ENCODE measurements at places on chromosomes 1 and 21.
A peak's percentile ranks its signal among the peaks of the same experiment; 100 is the strongest.

- peak; percentile 48 for DNase-seq
Observed at GRCh38 chr1:206663832-206664652, 20.7 kb upstream of the MAPKAPK2 start.

DNA sequence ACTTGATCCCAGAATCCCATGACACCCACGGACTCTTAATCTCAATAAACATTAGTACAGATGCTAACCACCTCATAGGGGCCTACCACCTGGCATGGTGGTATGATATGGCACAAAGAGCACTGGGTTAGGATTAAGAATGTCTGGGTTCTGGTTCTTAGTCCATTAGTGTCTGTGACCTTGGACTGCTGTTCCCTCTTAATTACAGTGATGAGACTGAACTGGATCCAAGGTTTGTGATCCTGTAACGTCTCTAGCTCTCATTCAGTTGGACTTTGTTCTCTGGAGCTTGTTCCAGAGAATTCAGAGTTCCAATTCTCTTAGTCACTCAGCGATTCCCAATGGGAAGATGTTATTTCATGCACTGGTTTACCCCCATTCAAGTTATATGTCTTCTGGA lies 23.6 kb upstream of the PIGC start:
- DNase-seq, result no peak

DNA sequence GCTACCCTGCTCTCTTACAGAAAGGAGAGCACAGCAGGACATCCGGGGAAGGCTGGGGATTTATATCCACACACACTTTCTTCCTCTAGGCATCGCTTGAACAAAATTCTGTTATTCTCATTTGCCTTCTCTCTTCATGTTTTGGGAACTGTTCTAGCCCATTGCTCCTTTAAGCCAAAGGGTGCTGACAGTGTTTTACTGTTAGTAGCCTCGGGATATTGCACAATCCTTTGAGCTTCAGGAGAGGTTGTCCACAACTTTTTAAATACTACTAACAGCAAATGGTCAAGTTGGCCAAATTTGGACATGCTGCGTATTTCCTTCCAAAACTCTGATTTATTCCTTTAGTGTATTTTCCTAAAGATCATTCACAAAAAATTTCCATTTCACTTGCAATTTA lies 579.2 kb upstream of the RGS18 start:
- DNase-seq, result no peak

DNA sequence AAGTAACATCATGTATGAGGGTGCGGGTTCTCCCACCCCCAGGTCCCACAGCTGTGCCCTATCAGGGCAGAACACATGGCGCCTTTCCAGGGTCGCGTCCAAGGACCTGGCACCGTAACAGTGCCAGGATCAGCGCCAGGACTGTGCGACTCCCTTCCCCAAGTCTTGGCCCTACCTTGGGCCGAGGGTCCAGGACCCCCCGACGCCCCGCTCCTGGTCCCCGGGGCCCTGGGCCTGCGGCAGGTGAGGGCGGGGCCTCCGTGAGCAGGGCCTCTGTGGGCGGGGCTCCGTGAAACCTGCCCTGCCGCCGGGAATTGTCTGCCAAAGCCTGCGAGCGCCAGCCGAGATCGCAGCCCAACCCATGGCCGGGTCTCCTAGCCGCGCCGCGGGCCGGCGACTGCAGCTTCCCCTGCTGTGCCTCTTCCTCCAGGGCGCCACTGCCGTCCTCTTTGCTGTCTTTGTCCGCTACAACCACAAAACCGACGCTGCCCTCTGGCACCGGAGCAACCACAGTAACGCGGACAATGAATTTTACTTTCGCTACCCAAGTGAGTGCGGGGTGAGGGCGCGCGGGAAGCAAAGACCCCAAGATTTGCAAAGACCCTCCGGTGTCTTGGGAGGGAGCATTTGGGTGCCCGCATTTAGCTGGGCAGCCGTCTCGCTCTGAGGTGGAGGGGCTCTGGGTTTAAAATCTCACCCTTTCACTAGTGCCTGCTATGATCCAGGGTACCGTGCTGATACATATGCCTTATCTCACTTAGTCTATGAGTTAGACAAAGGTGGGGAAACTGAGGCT lies at the start of gene RHBG:
TSS of gene RHBG (plus strand) at position 323 of the 796 bp plus-strand sequence. CDS start at position 362, 39 bp downstream.
- DNase-seq, result no peak

DNA sequence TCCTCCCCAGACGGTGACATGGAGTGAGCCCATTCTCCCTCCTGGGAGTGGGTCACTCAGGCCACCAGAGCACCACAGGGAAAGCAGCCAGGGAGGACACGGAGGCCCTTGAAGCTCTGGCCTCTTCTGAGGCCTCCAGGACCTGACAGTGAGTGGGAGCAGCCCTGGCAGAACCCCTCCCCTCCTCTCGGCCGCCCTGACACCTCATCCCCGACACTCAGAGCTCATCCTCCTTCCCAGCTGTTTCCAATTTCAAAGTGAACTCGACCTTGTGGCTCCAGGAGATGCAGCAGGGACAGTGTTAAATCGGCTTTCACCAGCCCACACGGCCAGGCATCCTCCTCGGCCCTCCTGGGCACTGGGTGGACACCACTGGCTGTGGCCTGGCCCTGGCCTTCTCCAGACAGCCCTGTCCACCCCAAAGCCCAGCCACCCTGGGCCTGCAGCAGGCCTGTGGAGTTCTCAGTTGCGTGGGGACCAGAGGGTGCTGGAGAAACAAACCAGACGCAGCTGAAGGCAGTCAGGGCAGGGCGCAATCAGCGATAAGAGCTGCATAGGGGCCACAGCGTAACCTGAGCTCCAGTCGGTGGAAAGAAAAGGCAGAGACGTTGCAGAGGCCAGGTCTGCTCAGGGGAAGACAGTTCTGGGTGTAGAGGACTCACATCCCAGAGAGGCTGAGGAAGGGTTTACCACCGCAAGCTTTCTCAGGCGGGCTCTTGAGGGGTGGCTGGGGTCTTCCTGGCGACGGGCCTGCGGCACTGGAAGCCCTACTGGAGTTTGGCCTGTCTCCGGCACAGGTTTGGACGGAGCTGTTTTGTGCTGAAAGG lies 27.1 kb downstream of the FTCD start:
- no peak for DNase-seq

DNA sequence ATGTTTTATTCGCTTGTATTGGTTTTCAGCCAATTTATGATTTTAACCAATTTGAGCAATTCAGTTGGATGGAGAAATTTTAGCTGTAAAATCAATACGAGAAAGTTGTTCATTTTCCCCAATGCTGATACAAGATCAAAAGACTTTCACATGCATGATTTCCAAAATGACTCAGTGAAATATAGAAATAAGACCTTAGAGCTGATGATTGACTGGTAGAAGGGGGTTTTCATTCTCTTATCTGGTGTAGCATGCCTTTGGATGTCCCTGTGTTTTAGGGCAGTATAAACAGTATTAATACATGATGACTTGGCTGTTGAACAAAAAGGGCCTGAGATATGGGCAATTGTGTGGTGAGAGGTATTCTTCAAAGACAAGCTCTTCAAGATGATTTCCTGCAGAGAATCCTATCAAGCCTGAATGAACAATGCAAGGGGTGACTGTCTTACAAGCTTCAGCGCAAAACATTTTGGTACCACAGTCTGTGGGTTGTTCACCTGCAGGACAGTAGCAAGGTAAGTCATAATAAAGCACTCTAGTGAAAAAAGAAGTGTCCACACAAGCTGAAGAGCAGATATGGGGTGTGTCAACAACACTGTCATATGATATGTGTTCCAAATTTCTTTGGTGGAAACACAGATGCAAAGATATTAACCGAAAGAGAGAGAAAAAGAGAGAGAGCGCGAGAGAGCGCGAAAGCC lies 156.2 kb downstream of the TNFSF18 start:
- no peak for DNase-seq

DNA sequence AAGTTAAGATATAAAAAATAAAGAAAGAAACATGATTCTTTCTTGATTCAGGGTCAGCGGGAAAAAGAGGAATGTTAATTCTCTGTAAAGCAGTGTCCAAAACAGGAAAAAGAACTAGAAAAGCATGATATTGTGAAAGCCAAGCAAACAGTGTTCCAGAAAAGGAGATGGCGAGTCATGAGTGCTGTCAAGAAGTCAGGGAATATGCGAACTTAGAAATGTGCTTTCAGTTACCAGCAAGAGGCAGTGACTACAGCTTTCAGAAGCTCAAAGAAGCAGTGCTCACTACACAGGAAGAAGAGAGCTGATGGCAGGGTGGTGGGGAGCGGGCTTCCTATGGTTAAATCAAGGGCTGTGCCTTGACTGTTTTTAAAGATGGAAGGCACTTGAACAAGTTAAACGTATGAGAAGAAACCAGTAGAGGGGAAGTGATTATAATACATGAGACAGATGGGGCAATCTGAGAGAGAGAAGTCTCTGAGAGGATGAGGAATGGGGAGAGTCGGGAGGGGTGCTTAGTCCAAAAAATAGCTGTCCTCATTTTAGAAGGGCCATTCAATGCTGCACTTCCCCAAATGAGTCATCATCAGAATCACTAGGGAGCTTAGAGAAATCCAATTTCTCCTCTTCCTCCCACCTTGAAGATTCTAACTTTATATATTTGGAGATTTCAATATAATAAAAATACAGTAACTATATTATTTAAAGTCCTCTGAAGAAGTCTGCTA lies 90.4 kb downstream of the KCNK1 start:
- DNase-seq, result no peak

GRCh38 chr1:88296642-88297041 lies 387.4 kb upstream of the PKN2 start:
- DNase-seq, result no peak

DNA sequence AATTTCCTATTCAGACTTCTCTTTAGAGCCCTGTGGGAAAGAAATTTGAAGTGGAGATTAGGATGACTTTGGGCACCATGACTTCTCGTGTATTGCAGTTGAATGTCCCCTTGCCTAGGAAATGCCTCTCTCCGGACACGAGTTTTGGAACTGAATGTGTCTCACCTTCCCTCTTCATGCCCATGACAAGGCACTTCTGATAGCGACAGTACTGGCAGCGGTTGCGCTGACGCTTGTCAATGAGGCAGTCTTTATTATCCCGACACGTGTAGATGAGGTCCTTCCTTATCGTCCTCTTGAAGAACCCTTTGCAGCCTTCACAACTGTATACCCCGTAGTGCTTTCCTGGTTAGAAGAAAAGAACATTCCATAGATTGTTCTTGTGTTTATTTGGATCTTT lies 28.1 kb downstream of the RXRG start:
- DNase-seq, result no peak

- DNase-seq, result no peak
Observed at GRCh38 chr1:59595774-59596173, 219.0 kb upstream of the HOOK1 start.

Data from activated CD8-positive, alpha-beta memory T cell treated with anti-CD3 and anti-CD28 coated beads for 4 hours (primary cell).